ENCODE measurements at places on chromosomes 11 and 22.

DNA sequence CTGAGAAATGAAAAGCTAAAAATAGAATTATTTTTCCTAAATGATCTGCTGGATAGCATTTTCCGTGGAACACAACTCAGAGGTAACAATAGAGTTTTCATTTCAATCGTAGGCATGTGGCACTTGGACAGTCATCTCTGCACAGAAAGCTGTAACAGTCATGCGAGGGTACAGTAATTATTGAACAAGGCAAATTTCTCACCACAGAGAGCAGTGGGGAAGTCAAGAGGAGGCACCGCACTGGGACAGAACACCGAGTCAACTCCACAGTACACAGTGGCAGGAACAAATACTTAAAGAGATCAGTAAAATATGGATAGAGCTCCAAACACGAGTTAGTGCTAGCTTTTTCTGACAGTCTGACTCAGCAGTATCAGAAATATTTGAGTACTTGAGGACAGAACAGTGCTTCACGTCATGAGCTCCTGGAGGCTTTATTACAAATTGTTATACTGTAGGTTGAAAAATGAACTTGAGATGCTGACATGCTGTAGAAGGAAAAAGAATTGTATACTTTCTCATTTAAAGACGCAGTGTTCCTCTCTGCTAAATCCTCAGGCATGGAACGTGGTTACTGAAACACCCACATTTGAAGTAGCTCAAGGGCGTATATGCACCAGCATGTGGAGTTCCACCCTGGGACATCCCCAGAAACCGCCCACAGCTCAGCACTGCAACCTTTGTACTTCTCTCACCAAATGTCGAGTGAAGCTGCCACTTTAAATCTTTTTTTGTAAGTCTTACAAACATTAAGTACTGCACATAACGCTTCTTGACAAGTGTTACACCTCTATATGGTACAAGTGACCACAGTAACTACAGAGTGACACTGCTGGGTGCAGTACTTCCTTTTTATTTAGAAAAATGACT, 27.4 kb upstream of the YPEL1 start:
- no peak for DNase-seq

- no peak for DNase-seq
Observed at GRCh38 chr11:26626346-26626745, 54.3 kb upstream of the MUC15 start.

DNA sequence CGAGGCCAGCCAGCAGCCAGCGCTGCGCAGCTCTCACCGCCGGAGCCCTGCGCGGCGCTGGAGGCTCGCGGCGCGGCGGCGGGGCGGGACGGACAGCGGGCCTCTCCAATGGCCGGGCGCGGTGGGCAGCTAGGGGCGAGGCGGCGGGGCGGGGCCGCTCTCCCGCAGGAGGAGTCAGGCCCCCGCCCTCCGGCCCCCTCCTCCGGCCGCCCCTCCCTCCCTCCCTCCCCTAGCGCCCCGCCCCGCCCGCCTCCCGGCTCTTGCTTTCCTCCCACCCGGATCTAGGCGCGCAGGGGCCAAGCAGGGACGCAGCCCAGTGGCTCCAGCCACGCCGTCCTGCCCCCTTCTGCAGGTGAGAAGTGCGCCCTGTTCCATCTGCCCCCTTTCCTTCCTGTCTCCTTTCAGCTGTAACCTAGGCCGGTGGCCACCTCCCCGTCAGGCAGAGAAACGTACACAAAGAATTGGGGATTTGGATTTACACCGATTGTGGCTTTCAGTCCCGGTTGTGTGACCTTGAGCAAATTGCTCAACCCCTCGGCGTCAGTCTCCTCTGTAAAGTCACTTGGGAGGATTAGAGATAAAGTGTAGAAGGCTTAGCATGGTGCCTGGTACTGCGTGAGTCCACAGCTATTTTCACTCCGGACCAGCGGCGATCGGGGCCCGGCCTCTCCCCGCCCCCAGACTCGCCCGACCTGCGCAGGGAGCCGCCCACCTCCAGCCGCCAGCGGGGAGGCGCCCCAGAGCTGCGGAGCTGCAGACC, at the start of gene FZD4:
FZD4 (minus strand) TSS at position 35 of the 760 bp plus-strand sequence. CDS start 310 bp downstream, outside the sequence.
- DNase-seq, result peak; percentile 83

DNA sequence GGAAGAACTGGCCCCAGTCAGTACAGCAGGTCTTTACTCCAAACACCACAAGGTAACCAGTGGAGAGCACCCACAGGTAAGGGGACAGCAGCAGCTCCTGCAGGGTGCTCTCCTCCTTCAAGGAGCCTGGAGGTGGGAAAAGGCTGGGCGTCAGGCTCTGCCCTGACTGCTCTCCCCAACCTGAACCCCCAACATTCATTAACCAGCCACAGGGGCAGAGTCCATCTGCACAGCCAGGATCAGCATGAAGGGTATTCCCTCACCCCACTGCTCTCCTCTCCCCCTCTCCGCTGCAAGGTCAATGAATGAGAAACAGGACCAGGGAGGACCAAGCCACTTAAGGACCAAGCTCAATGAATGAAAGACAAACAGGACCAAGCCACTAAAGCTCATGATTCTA, 3.7 kb downstream of the SLC37A4 start:
- DNase-seq, result no peak

GRCh38 chr22:44894321-44894720, 115.5 kb downstream of the PHF21B start:
- no peak for DNase-seq

GRCh38 chr11:59418156-59418555, 8.1 kb downstream of the OR5A2 start:
- no peak for DNase-seq

DNA sequence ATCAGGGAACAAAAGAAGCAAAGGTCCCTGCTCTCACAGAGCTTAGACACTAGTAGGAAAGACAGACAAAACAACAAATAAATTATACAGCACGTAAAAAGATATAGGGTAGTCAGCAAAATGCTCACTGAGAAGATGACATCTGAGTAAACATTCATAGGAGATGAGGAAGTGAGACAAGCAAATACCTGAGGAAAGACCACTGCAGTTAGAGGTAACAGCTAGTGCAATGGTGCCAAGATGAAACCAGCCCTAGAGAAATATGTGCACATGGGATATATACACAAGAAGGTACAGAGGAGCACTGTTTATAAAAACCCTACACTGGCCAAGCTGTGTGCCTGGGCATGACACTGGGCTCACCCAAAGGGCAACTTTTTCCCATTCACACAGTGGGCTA, 9.8 kb downstream of the CYP2R1 start:
- DNase-seq, result no peak

GRCh38 chr22:19085233-19085718, 36.9 kb downstream of the DGCR2 start:
- DNase-seq, result peak; percentile 14

DNA sequence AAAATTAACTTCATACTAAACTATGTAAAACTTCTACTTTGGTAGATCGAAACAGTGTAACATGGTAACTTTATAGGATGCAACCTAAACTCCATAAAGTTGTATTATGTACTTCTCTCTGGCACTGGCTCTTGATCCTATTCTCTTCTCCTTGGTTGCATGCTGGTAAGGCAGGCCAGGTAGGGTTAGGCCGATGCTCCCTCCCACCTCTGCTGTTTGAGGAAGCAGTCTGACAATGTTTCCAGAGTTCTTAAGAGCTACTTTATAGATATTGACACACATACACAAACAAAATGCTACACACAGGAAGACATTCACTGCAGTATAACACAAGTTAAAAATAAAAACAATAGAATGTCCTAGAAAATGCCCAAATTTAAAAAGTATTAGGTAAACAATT, 22.5 kb downstream of the CTSC start:
- no peak for DNase-seq
